ENCODE measurements at places on chromosomes 4 and X. TPM values are rescaled to one million over a fixed set of nuclear protein-coding genes. Genes with fewer than 3 reads are reported as not detected.
A peak's percentile ranks its signal among the peaks of the same experiment; 100 is the strongest.

MAGEA10 gene
- total RNA-seq = not detected

GRCh38 chr4:79059631-79060399 lies 120.6 kb upstream of the PAQR3 start:
- no peaks in the 10 kb centered on the region for H3K4me1 ChIP-seq
- H3K27ac ChIP-seq = no peak overlapping the region
- no peak overlapping the region for H3K4me3 ChIP-seq
- DNase-seq = no peak

DNA sequence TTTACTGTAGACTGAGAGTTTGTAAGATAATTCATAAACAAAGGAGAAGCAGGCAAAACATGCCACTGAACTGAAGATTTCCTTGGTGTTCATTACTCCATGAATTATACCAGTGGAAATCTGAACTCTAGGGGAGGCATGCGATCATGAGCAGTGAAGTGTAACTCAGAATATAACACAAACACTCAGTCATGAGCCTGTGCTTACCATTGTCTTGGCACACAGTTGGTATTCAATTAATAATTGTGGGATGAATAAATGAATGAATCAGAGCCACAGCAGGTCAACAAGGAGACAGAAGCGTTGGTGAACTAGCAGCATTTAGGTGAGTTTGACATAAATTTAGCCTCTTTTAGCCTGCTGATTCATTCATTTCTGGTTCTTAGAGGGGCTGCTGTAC lies 263.5 kb upstream of the DKK2 start:
- DNase-seq = peak; percentile 60
- H3K4me3 ChIP-seq = no peak overlapping the region
- no peaks in the 10 kb centered on the region for H3K27me3 ChIP-seq
- H3K27ac ChIP-seq = no peak overlapping the region
- peaks cover 10% of the 10 kb centered on the region for H3K4me1 ChIP-seq

- no peak overlapping the region for H3K4me3 ChIP-seq
- DNase-seq = no peak
- H3K4me1 ChIP-seq = peaks cover 26% of the 10 kb centered on the region
These were observed 347.4 kb downstream of the BMPR1B start for GRCh38 chr4:95105112-95105511.

DNA sequence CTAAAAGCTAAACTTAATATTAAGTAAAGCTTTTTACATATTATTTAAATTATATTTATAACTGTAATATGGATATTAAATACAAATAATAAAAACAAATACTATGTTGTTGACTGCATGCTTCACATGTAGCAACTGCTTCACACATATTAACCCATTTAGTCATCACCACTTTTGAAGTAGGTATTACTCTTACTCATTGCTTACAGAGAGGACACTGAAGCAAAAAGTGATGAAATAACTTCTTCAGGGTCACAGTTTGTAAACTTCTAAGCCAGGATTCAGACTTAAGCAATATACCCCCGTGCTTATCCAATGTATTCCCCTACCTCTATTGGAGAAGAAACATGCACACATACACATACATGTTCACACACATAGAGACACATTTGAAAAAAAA lies 166.6 kb downstream of the DKK2 start:
- H3K27me3 ChIP-seq = no peaks in the 10 kb centered on the region
- H3K27ac ChIP-seq = 0 out of 2 replicates have a peak overlapping the region, but pooled peaks have one; percentile 30
- no peaks in the 10 kb centered on the region for H3K36me3 ChIP-seq

DNA sequence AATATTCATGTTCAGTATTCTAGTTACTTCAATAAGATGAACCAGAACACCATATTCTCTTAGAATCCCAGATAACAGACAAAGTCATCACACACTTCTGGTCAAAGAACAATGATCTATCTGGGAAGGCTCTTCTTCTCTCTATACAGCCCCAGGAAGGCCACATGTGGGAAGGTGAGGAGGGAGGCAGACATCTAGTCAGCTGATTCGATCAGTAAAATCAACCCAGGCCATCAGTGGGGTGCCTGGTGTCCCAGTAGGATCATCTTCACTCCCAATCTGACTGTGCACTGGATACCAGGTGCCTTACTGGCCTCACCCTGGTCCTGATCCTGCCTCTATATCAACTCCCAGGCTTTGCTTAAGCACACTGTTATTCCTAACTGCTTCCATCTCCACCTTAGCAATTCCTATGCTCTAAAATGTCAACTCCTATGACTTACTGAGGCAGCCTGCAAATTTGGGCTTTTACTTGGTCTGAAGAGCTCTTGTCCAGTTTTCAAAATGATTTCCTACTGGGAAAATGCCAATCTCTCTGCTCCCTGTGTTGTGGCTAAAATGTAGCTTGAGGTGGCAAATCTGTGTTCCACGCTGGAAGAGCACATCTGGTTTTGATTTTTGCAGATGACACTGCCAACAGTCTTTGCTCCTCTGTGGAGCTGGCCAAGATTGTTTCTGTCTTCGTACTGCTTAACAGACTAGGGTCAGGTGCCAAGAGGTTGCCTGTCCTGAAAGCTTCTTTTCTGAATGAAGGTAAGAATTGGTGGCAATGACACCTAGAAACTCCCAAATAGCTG lies 128.7 kb downstream of the MGST2 start:
- no peaks in the 10 kb centered on the region for H3K36me3 ChIP-seq
- H3K27ac ChIP-seq = no peak overlapping the region
- H3K4me3 ChIP-seq = no peak overlapping the region
- DNase-seq = peak; percentile 91

Data from GM23248 (cell line).